Left renal cortex interstitium (tissue), 4 donors: ENCODE measurements at places on chromosomes 11 and 22. TPM values are rescaled to one million over a fixed set of nuclear protein-coding genes. Genes with fewer than 3 reads are reported as not detected.

- DNase-seq: no peak
Observed at GRCh38 chr11:47980907-47981621, 705 bp downstream of the PTPRJ start.

DNA sequence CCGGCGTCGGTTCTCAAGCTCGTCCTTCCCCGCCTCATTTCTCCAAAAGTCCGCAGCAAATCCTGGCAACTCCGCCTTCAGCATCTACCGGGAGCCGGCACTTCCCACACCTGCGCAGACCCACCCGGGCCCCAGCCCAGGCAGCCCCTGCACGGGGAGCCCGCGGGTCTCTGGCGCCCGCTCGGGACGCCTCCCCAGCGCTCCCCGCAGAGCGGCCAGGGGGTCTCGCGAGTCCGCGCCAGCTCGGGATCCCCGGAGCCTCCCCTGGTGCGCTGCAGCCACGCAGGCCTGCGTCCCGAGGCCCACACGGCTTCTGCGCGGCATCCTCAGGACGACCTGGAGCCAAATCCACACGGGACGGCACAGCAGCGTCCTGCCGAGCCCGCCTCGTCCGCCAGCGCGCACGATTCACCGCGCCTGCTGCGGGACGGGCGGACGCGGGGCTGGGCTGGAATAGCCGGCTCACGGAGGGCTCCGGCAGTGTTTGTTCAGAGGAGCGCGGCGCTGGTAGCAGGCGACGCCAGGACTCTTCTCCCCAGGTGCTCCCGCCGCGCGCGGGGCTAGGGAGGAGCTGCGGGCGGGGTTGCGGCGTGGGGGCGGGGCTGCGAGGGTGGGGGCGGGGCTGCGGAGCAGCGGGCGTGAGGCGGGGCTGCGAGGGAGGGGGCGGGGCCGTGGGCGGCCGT lies 816 bp upstream of the PHRF1 start:
- DNase-seq: no peak

GRCh38 chr11:116547571-116547970 lies 225.2 kb downstream of the BUD13 start:
- DNase-seq: no peak

GRCh38 chr11:73313652-73314051 lies 5.6 kb downstream of the ARHGEF17 start:
- no peak for DNase-seq

DNA sequence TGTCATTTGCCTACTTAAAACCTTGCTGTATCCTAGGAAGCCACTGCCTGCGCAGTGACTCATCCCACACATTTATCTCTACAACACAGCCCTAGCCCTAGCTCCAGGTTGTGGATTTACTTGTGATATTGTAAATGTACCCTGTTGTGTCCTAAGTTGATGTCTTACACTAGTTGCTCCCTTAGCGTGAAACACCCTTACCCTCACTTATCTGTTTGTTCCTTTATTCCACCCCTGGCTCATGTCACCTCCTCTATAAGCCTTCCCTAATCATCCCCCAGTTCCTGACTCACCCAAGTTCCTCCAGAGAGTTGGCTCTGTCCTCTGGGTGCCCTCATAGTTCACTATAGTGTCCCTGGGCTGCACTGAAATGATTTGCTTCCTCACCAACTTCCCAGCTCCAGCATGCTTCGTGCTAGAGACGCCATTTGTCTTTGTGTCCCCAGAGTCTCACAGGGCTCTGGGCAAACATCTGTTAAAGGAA lies 431.8 kb upstream of the FAT3 start:
- no peak for DNase-seq

DNA sequence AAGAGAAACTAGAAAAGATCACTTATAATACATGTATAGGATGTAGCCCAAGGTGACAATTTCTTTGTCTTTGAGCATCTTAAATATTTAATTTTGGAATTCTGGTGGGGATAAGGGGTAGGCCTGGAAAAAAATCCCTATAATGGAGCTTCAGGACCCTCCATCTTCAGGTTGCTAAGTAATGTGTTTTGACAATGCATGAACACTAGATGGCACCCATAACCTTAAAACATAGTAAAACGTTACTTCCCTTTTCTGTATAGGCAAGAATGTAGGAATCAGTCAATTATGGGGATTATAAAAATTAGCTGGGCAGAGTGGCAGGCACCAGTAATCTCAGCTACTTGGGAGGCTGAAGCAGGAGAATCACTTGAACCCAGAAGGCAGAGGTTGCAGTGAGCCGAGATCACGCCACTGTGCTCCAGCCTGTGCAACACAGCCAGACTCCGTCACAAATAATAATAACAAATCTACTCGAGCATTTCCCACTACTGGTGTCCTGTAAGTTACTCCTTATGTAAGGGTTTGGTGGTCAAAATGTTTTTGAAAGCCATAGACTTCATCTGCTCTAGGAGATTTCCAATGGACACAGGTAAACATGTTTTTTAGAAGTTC lies 541.9 kb upstream of the CCDC90B start:
- DNase-seq: no peak

GRCh38 chr11:47067401-47067800 lies 109.3 kb downstream of the ARFGAP2 start:
- no peak for DNase-seq

GRCh38 chr11:46075168-46075567 lies 46.1 kb downstream of the PHF21A start:
- DNase-seq: no peak

DNA sequence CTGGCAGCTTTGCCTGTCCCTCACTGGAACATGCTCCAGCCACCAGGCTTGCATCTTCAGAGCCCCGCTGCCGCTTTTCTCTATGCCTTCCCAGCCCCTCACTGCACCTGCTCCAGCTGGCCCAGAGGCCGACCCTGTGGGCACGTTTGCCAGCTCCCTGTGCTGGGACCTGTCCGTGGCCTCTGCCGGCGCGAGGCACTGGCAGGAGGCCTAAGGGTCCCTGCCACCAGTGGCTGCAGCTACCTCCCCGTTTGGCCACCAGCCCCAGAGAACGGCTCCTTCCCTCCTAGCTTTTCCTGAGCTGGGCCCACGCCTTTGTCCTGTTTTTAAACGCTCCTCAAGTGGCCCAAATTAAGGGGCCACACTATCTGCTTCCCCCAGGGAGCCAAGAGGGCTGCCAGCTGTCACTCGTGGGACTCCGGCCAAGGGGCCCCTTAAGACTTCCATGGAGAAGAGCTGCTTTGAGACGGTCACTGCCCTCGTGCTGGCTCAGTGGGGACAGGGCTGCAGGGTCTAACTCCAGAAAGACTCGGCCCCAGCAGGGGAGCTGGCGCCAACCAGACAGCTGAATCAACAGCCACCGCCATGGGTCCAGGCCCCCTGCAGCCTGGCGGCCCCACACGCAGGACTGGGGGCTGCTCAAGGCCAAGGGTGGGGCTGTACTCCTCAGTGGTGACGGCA lies 24.6 kb upstream of the WNT7B start:
- no peak for DNase-seq

GRCh38 chr11:125992893-125993292 lies 47.0 kb downstream of the VSIG10L2 start:
- DNase-seq: no peak

GRCh38 chr11:109945626-109946321 lies 147.4 kb upstream of the ZC3H12C start:
- DNase-seq: no peak

KDM4D gene
- polyA plus RNA-seq: 2.7 TPM

KCNJ1 gene
- polyA plus RNA-seq: 68.9 TPM

SLC17A6 gene
- polyA plus RNA-seq: 0.14 TPM
